ENCODE measurements at places on chromosomes 6 and 20.
A peak's percentile ranks its signal among the peaks of the same experiment; 100 is the strongest.

DNA sequence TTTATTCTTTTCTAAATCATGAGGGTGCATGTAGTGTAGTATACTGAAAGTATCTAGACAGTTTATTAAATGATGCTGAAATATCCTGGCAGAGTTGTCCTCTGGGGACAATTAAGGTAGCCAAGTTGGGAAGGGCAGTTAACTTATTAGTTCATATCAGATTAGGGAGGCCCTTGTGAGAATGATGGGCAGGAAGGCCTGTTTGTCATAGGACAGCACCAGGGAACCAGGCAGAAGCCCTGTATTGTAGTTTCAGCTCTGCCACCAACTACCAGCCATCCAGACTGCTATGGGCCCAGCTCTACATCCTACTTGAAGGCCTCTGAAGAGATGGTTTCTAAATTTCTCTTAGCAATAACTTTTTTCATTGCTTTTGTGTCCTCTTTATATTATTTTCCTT, 4.0 kb downstream of the MYLIP start:
- DNase-seq: no peak

DNA sequence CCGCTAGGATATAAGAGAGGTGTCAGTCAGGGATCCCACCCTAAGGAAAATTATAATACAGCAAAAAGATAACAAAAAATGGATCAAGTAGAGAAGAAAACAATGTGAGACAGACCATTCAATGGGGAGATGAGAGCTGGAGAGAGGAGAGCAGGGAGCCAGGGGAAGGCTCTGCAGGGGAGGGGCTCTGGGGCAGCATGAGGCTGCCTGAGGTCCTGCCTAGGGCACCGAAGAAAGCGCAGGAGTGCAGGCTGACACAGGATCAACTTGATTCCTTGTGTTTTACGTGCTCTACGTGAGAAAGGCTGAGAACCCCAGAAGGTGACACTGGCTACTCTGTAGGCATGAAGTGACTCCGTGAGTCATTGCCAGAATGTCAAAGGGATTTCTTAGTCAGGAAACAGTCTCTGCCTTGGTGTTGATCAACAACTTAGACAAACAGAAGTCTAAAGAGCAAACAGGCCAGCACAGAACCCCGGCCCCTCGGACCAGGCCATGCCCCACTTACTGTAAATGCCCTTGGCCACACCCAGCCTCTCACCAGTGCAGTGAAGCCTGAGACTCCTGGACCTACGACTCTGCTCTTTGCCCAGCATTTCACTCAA, 290.1 kb upstream of the PRDM1 start:
- DNase-seq: no peak

DNA sequence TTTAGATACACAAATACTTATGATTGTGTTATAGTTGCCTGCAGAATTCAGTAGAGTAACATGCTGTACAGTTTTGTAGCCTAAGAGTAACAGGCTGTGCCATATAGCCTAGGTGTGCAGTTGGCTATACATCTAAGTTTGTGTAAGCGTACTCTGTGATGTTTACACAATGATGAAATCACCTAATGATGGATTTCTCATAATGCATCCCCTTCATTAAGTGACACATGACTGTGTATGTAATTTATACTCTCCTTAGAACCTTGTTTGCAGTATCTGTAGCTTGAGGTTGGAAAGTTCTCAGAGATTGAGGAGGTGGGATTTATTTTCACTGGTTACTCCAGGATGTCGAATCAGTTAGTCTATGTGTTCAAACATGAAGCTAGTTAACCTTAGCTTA, 67.0 kb upstream of the TMEM30A start:
- no peak for DNase-seq

DNA sequence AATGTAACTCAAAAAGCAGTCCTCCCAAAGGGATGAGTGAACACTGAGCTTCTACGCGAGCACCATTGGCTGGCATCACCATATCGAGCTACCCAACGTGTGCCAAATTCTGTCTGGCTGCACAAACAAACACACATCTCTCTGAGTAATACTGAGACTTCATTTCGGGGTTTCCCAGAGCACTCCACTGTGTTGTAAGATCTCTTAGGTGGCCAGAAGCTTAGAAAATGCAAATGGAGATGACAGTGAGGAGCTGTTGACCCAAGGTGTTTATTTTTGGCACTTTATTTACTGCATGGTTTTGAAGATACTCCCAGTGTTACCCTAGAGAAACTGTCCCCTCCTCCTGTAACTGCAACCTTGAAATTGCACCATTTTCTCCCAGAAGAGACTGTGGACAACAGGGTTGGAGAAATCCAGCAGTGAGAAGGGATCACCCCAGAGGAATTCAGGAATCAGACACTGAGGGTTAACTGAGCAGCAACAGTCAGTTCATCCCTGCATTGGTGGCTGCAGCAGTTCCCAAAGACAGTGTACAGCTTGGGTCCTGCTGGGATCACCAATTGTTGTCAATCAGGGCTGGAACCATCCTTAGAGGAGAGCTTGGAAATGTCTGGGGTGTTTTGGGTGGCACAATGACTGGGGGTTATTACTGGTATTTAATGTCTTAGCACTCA, 1.0 kb upstream of the RIPOR2 start:
- DNase-seq: no peak

DNA sequence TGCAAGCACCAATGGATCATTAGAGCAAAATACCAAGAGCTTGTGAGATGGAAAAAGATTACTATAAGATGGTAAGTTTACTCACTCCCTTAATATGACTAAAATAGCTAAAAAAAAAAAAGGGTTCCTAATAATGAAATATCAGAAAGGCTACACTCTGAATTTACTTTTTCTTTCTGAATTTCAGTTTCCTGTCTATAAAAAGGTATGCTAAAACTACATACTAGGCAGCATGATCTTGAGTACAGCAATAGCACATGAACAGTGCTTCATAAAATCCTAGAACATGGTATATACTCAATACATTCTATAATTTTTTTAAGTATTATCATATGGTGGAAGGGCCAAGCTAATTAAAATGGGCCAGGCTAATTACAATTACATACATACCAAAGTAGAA, 24.0 kb upstream of the FAM135A start:
- no peak for DNase-seq

DNA sequence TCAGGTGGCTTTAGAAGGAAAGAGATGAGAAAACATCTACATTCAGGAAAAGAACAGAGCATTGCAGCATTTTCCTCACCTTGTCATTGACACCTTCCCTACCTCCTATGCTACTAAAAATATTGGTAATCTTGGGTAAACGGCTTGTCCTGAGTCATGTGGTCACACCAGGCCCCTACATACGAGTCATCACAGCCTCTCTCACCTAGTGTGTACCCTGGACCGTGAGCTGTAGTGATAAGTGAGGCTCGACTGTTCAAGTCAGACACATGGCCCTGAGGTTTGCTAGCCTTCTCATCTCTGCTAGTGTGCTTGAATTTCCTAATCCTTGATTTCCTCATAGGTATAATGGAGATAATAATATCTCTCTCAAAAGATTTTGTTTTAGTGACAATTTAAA, 29.6 kb upstream of the TMEM244 start:
- DNase-seq: no peak

DNA sequence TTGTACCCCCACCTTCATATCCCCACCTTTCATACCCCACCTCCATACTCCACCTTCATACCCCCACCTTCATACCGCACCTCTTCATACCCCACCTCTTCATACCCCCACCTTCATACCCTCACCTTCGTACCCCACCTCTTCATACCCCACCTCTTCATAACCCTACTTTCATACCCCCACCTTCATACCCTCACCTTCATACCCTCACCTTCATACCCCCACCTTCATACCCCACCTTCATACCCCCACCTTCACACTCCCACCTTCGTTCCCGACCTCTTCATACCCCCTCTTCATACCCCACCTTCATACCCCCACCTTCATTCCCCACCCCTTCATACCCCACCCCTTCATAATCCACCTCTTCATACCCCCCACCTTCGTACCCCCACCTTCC, 92.9 kb upstream of the NAA20 start:
- no peak for DNase-seq

GRCh38 chr20:40941133-40941610, 87.5 kb upstream of the TOP1 start:
- DNase-seq: no peak

GRCh38 chr6:3233904-3234303, 6.5 kb upstream of the TUBB2B start:
- no peak for DNase-seq

DNA sequence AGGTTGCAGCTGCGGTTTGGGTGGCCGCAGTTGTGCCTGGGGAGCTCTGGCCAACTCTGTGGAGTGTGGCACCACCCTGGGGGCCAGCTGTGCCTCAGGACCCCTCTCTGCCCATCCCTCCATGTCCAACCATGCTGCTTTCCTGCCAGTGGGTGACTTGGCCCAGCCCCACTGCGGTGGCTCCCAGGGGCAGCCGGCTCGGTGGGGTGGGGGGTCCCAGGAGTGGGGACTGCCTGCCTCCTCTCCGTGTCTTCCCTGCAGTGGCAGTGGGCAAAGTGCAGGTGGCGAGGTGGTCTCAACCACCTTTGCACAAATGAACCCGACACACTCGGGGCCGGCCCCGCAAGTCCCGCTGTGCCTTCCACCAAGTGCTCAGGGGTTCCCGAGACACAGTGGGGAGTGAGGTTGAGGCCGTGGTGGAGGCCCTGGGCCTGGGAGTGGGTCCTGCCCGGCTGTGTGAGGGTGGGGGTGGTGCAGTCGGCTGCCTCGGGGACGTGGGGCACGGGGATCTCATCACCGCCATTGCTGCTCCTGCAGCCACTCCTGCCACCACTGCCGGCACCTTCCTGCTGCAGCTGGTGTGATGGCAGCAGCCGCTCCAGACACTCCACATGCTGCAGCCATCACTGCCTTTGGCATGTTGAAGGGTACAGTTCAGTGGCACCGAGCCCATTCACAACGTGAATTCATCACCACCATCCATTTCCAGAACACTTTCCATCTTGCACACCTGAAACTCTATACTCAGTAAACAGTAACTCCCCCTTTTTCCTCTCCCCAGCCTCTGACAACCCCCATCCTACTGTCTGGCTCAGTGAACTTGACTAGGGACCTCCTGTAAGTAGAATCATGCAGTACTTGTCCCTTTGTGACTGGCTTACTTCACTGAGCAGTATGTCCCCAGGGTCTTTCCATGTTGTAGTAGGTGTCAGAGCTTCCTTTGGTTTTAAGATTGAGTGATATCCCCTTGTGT, 10.7 kb upstream of the SLCO4A1 start:
- no peak for DNase-seq

DNA sequence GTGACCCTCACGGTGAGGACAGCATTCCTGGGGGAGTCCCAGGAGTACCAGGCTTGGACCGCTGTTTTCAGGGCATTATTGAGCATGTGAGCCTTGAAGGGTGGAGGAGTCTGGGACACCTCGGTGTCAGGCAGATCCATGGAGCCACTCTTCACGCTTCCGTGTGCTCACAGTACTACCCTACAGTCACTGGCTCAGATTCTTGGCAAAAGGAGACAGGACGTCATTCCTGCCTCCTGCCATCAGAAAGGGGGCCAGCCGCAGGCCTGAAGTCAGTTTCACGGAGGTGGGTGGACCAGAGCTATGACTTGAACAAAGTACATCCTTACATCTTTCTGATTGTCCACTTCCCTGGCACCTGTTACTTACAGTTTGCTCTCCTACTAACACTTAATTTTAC, 88.9 kb upstream of the CD83 start:
- DNase-seq: no peak

GRCh38 chr6:90442366-90442765, 144.5 kb downstream of the MAP3K7 start:
- DNase-seq: no peak

GRCh38 chr20:9306521-9306920, 207.9 kb upstream of the LAMP5 start:
- peak; percentile 64 for DNase-seq

GRCh38 chr20:2741463-2741862, 48.9 kb downstream of the EBF4 start:
- DNase-seq: no peak

DNA sequence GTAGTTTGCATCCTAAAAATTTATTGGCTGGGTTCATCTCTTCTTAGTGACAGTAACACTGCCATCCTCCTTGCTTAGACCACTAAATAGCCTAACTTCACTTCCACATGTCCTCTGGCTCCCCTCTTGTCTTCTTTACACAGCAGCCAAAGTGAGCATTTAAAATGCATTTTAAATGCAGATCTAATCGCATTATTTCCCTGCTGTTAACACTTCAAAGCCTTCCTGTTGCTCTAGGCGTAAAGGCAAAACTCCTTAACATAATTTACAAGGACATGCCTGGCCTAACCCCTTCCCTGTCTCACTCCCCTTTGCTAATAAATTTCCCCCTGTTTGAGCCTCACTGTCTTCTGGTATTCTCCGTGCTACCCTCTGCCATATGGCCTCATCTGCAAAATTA, 26.5 kb downstream of the NKAIN2 start:
- DNase-seq: no peak

GRCh38 chr20:6426287-6426891, 303.6 kb upstream of the FERMT1 start:
- DNase-seq: no peak

DNA sequence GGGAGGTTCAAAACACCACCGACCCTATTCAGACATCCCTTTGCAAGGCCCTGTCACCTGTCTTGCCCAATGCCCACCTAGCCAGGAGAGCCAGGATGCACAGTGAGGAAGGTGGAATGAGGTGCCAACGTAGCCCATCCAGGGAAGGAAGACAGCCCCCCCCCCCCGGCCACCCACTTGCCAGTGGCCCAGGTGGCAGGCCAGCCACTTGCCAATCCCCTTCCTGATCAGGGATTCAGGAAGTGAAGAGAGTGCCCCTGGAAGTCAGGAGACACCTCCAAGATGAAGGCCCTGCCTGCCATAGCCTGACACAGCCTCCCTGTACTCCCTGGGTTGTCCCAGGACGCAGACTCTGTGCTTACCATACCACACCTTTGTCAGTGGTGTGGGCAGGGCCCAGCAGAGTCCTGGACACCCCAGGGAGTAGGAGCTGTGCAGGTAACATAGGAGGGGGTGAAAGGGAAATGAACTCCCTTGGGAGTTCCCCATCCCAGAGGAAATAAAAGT, 54.7 kb downstream of the MRPL14 start:
- DNase-seq: no peak

GRCh38 chr20:61526907-61527306, 274.8 kb downstream of the CDH4 start:
- no peak for DNase-seq

DNA sequence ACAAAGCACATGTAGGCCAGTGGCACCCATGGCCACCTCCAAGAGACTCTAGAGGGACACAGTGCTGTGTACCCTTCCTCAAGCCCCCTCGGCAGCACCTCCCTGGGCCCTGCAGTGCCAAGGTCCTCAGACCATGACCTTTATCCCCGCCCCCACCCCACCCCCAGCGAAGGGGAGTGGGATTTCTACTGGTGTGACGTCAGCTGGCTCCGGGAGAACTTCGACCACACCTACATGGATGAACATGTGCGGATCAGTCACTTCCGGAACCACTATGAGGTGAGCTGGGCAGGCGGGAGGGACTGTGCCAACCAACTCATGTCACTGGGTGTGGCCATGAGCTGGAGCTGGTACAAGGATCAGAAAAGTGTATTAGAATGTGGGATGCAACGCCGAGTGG, 38.0 kb downstream of the TTLL9 start:
- no peak for DNase-seq

- no peak for DNase-seq
These were observed 300.0 kb downstream of the ZFAND3 start for GRCh38 chr6:38119516-38119915.
